ENCODE measurements at places on chromosomes 7 and 10.

- no peak for DNase-seq
These were observed 105.4 kb upstream of the KIF5B start for GRCh38 chr10:32161586-32161985.

- DNase-seq = no peak
These were observed 801.9 kb upstream of the IGFBP3 start for GRCh38 chr7:46723003-46723402.

DNA sequence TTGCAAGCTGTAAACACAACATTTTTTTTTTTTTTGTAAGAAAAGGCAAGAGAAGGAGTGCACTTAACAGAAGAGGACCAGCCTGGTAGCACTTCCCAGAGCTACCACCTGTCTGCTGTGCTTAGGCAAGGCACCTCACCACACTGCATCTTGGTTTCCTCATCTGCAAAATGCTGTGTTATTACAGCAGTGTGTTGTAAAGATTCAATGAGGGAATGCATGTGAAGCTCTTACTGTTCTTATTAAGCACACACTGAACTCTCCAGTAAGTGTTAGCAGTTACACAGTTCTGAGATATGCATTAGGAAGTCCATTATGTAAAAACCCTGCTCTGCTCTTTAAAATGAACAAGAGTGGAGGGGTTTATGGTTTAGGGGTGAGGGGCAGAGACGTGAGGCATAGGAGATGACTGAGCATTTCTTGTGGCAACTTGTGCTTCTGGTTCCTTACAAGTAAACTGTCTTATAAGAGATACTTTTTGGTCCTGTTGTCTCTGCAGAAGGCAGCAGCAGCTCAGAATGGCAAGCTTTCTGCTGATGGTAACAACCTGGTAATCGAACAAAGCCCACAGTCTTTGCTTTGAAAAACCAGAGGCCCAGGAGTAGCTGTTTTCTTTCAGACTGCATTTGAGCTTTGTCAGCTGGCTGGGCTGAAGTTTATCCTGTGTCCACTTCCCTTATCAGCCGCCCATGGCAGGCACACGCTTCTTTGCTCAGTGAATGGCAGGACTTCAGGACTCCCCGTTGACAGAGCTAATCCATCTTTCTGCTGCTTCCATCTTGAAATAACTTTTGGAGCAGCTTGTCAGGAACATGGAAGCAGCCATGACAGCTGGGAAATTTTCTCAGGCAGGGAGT is 98.8 kb upstream of the BMPER start:
- DNase-seq = no peak

DNA sequence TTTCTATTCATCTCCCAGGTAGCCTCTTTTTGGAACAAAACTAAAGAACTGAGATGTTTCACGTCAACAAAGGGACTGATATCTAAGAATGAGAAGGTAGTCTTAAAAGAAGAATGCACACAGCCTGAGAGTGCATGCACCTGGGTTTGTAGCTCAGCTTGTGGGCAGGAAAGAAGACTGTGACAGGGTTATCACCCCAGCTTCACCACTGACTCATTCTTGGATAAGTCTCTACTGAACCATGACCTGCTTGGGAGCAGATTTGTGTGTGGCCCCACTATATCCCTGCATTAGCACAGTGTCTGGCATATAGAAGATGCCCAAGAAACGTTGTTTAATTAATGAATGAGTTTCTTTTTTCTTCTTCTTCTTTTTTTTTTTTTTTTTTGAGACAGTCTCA is 187.5 kb downstream of the GPAM start:
- no peak for DNase-seq

GRCh38 chr10:119270762-119271366 is 63.5 kb downstream of the GRK5 start:
- peak; percentile 96 for DNase-seq

DNA sequence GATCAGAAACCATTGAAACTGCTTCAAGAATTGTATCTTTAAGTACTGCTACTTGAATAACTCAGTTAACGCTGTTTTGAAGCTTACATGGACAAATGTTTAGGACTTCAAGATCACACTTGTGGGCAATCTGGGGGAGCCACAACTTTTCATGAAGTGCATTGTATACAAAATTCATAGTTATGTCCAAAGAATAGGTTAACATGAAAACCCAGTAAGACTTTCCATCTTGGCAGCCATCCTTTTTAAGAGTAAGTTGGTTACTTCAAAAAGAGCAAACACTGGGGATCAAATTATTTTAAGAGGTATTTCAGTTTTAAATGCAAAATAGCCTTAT is 14.7 kb downstream of the HNRNPA2B1 start:
- DNase-seq = no peak

DNA sequence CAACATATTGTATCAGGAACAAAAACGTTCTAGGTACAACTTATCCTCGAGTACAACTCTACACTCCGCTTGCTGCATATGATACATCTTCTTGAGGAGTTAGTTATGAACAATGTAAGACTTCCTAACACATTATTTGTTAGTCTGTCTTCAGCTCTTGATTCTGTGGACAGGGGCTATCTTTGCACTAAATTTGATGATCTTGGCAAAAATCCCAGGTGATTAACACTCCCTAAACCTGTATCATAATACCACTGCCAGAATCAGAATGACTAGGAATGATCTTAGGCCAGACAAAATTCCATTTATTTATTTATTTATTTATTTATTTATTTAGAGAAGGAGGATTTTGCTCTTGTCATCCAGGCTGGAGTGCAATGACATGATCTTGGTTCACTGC is 108.7 kb upstream of the AUTS2 start:
- DNase-seq = no peak

DNA sequence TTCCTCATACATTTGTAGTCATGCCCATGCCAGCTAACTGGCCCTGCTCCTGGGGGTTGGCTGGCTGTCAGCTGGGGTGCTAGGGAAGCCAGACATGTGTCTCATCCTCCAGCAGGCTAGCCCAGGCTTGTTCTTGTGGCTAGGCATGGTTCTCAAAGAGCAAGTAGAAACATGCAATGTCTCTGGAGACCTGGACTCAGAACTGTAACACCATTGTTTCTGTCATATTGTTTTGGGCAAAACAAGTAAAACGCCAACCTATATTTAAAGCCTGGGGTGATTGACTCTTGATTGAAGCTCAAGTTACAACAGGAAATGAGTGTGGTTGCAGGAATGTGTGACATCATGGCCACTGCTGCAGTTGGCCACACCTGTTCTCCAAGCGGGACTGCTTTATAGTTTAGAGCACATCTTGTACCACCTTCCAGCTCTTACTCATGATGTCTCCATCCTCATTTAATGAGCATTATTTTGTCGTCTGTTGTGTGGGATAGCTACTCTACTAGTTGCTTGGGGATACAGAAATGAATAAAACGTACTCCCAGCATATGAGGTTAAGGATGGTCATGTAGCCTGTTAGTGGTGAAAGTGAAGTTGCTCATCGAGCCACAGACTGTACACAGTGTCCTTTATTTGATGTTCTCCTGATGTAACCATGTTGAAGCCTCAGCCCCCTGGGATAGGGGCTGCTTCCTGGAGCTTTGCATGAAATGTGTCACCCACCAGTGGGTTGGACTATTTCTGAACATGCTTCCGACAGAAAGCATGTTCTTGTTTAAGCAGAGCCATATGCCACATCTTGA is 168.4 kb downstream of the SORCS3 start:
- DNase-seq = no peak

GRCh38 chr10:132001238-132001972 is 19.7 kb upstream of the BNIP3 start:
- DNase-seq = no peak

Measured in large intestine (tissue), 12 donors.